ENCODE measurements at places on chromosomes 7 and 10.

DNA sequence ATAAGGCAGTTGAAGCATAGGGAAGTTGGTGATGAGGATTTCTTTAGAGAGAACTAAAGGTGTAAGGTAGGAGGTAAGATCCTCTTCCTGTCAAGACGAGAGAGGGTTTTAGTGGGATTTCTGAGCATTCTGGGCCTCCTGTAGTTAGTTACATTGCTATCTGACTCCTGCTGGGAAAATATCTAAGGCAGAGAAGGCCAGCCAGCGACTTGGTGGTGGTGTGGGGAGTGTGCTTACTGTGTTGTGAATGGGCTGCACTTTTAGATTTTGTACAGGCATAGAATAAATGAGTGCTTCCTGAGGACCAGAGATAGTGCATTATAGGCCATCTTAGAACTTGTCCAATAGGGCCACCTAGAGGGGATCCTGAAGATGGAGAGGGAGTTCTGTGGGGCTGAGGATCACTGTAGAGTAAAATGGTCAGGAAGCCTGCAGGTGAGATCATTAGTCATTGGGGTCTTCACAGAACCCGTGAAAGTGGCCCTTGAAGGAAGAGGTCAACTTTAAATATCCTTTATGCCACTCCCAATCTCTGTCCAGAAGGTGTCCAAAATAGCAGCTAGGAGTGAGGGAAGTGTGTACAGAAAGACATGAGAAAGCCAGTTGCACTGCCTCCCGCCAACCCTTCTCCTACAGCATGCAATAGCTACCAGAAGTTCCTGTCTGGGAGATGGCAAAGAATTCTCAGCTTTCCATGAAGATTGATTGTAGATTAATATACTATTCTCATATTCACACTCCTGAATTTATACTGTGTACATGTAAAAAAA, 266.6 kb downstream of the POLR1F start:
- DNase-seq, result peak; percentile 8

DNA sequence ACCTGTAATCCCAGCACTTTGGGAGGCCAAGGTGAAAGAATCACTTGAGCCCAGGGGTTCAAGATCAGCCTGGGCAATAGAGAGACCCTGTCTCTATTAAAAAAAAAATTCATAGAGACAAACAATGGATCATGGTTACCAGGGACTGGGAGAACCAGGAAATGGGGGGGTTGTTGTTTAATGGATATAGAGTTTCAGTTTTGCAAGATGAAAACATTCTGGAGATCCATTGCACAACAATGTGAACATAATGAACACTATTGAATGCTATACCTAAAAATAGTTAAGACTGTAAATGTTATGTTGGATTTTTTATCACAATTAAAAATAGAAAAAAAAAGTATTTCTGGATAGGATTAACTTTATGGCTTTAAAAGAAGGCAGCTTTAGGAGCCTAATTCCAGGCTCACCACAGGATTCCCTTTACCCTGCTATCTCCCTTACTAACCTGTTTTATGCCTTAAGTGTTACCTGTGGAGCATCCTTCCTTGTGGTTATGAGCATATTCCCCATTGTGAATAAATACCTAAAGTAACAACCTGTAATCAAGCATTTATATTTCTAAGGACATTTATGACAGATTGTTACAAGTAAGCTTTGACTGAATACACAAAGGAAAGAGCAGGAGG, 45.1 kb upstream of the SGCE start:
- no peak for DNase-seq

GRCh38 chr10:102975483-102976379, 57.6 kb downstream of the CNNM2 start:
- DNase-seq, result no peak

- no peak for DNase-seq
These were observed 41.8 kb downstream of the INSIG1 start for GRCh38 chr7:155339474-155339873.

DNA sequence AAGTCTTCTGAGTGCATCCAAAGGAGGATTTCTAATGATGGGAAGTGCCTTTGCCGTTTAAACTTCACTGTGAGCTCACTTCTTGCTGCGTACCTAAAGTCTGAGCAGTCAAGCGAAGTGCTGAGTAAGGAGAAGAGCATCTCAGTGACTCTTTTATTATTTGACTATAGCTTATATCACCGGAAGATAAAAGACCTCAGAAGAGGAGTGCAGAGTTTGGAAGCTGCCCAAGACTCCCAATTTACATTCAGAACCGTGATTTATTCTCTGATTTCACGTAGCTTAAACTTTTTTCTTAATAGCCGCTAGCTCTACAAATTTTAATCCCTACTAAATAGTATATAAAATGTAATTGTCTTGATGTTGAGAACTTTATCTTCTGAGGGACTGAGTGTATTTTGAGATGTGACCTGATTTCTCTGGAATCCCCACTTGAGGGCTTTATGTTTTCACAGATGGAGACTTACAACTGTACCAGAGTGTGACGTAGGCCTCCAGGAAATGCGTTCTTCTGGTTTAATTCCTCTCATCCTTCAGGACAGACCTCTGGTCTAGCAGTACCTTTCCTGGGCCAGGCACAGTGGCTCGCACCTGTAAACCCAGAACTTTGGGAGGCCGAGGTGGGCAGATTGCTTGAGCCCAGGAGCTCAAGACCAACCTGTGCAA, 51.1 kb downstream of the CAMK1D start:
- DNase-seq, result no peak

DNA sequence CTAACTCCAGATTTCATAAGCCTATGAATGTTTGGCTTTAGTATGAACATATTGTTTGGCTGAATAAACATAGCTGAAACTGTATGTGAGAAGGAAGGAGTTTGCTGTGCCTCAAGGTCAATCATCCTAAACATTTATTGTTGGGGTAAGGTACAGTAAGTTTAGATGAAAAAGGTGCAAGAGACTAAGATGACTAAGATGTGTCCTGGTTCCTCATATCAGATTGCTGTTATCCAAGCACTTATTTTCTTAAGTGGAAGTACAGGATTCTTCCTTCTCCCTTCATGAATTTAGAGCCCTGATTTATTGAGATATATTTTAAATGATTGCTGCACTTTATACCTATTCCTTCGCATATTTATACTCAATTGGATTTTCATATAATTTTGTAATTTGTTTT, 12.2 kb downstream of the MDFIC start:
- DNase-seq, result no peak

GRCh38 chr7:94289071-94289470, 105.6 kb upstream of the COL1A2 start:
- no peak for DNase-seq

- no peak for DNase-seq
These were observed 13.7 kb upstream of the CNNM2 start for GRCh38 chr10:102904346-102904745.
